ENCODE measurements at places on chromosomes 3 and 15.

DNA sequence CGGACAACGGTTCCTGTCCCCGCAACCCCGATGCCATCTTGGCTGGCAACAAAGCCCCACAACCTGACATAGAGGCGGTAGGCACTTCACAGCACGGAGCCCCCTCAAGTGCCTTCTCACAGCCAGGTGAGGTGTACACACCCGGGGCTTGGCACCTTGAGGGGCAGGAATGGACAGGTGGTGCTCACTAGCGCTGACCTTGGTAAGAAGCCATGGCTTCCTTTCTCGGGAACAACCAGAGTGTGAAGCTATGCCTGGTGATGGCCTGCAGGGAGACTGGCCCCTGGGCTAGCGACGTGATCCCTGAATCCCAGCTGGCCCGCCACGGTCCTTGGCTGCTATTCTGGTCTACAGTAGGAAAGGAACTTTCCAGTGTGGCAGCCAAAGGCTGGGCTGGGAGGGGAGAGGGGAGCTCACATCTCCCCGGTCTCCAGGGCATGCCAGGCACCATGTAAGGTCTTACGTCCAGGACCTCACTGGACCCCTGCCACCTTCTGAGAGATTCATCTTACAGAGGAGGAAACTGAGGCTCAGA is 70.6 kb upstream of the RPL32 start:
- DNase-seq, result no peak

DNA sequence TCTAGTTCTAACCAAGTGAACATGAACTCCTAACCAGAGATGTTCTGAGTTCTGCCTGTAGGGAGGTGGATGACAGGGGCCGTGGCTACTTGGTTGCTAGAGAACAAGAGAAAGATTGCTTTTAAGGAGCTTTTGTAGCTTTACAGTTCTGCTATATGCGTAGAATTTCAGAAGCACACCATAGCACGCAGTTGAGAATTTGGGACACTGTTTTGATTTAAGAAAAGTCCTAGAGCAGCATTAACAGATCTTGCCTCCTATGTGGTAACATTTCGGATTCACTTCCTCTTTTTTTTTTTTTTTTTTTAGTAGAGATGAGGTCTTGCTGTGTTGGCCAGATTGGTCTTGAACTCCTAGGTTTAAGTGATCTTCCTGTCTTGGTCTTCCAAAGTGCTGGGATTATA is 181.7 kb downstream of the TCF12 start:
- no peak for DNase-seq

DNA sequence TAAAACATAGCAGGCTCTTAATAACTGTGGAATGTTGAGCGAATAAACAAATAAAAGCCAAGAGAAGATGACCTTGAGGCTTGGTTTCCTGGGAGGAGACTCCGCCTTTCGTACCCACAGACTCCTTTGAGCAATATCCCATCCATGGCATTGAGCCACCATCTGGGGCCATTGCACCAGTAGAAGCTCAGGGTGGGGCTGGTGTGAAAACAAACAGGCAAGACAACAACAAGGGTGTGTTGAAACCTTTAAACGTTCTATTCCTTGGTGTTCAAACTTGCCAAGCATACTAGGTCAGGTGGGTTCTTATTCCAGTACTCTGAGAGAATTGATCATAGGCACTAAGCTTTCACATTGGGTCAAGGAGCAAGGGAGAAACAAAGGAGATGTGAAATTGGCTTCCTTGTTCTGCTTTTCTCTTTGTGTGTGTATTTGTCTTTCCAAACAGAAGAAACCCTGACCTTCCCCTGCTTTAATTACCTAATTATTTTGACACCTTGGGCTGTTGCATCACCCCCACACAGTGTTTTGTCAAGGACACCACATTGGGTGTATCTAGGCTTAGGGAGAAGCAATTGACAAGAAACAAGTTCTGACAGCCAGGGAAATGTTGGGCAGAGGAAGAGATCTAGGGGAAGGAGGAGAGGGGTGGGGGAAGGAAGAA is 105.1 kb upstream of the BCL6 start:
- peak; percentile 38 for DNase-seq

DNA sequence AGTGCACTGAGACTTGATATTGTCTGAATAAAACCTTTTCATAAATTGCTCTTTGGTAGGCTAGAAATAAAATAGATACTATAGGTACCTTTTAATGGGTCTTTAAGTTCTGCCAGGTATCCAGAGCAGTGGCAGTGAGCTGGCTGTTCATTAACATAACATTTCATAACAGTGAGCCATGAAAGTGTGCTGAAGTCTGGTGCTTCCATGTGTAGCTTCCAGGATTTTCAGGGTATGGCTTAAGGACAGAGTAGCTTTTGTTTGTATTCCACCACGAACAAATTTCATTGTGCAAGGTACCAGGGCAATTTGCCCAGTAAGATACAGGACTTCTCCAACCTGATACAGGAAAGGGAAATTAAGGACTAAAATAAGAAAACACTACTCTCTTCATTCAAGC is 124.7 kb upstream of the NANOGP8 start:
- DNase-seq, result no peak

GRCh38 chr15:77039848-77040247 is 31.1 kb downstream of the TSPAN3 start:
- DNase-seq, result no peak

- no peak for DNase-seq
Observed at GRCh38 chr15:39153058-39153714, 427.7 kb upstream of the THBS1 start.

DNA sequence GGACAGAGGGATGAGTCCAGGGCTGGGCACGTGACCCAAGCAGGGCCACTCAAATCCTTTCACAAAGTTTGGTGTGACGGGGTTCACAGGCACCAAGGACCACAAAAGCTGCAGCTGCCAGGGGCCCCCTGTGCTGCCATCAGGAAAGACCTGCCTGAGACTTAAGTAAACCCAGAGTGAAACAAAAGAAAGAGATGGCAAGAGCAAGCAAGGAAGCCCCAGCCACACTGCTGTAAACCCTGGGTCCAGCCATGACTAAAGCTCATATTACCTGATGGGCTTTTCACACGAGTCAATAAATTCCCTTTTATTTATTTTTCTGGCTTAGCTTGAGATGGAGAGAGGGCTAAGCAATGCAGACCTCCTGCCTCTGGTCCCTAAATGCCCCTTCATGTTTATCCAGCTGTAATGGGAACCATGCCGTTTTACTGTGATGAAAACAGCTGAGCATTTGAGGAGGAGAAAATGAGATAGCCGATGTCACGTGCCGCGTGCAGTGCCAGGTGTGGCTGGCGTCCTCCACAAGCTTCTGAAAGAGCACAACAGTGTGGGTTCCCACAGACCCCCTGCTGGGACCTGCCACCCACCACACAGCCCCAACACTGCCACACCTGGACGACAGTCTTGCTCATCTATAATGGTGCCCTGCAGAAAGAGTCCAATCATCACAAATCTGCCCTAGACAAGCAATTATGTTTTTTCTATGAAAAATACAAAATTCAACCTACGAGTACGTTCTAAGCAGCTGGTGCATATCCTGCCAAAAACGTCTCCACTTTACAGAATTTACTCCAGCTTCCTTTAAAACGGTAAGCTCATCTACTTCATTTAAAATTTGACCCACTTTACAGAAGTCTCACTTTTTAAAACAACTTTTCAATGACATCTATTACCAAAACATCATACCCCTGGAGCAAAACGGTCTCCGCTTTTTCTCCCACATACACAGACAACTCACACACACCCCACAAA is 34.2 kb downstream of the ADAMTS17 start:
- no peak for DNase-seq

- no peak for DNase-seq
Observed at GRCh38 chr3:150239766-150240165, 168.3 kb upstream of the TSC22D2 start.

GRCh38 chr3:11569156-11569741 is 74.5 kb downstream of the VGLL4 start:
- DNase-seq, result no peak

DNA sequence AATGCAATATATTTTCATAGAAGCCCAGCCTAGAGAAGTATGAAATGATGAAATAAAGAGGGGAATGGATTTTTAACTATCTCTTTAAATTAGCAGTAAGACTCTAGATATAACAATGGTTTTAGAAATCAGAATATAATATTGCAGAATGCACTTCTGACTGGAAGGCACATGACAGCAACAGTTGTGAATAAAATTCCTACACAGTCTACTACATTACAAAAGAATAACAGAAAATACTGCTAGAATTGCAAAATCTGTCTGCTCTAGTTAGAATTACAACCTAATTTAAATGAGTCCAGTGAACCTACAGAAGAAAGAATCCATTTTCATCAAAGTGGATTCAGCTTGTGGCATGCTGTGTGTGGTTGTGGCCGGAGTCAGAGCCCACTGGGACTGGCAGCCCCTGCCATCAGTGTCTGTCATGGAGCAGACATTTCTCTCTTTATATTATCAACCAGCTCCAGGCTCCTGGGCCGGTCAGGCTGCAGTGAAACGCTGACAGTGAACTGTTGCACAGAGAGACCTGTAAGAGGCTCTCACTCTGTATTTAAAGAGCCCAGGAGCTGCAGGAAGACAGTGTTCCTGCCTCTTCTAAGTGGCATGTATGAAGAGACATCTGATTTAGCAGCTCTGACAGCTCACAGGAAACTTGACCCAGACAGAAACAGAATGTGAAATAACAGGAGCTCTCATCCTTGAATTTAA is 1523.8 kb upstream of the CADM2 start:
- no peak for DNase-seq
